ENCODE measurements at places on chromosomes 6 and 20. TPM values are rescaled to one million over a fixed set of nuclear protein-coding genes. Genes with fewer than 3 reads are reported as not detected.
A peak's percentile ranks its signal among the peaks of the same experiment; 100 is the strongest.

GRCh38 chr20:49656304-49656703 lies 57.4 kb downstream of the B4GALT5 start:
- H3K36me3 ChIP-seq: peaks cover 33% of the 10 kb centered on the region
- no peak overlapping the region for H3K27ac ChIP-seq
- H3K4me3 ChIP-seq: no peak overlapping the region
- DNase-seq: no peak
- peaks cover 16% of the 10 kb centered on the region for H3K4me1 ChIP-seq
- H3K27me3 ChIP-seq: no peaks in the 10 kb centered on the region

- H3K27ac ChIP-seq: no peak overlapping the region
- no peak overlapping the region for H3K4me3 ChIP-seq
- H3K36me3 ChIP-seq: no peaks in the 10 kb centered on the region
- H3K4me1 ChIP-seq: no peaks in the 10 kb centered on the region
- no peak for DNase-seq
These were observed 346.9 kb upstream of the JAG1 start for GRCh38 chr20:11020712-11021111.

DNA sequence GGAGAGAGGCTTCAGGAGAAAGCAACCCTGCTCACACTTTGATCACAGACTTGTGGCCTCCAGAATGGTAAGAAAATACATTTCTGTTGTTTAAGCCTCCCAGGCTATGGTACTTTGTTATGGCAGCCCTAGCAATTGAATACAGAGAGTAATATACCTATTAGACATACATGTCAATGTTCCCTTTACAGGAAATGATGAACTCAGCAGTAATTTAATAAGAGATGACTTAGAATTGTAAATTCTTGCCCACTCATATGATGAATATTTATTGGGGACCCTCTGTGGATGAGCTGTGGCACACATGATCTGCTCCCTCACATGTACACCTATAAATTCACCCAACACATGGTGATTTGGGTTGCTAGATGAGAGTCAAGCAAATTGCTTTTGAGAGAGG lies 20.4 kb upstream of the FOXA2 start:
- no peaks in the 10 kb centered on the region for H3K27me3 ChIP-seq
- no peak overlapping the region for H3K27ac ChIP-seq
- no peaks in the 10 kb centered on the region for H3K36me3 ChIP-seq
- no peak overlapping the region for H3K4me3 ChIP-seq
- H3K4me1 ChIP-seq: no peaks in the 10 kb centered on the region
- DNase-seq: no peak

- H3K27me3 ChIP-seq: peaks cover 14% of the 10 kb centered on the region
- no peaks in the 10 kb centered on the region for H3K4me1 ChIP-seq
- no peak for DNase-seq
- no peaks in the 10 kb centered on the region for H3K36me3 ChIP-seq
- H3K27ac ChIP-seq: no peak overlapping the region
- H3K4me3 ChIP-seq: no peak overlapping the region
These were observed 119.7 kb downstream of the PSMB1 start for GRCh38 chr6:170433163-170434116.

The STMN3 gene
- 20.9 TPM for total RNA-seq

DNA sequence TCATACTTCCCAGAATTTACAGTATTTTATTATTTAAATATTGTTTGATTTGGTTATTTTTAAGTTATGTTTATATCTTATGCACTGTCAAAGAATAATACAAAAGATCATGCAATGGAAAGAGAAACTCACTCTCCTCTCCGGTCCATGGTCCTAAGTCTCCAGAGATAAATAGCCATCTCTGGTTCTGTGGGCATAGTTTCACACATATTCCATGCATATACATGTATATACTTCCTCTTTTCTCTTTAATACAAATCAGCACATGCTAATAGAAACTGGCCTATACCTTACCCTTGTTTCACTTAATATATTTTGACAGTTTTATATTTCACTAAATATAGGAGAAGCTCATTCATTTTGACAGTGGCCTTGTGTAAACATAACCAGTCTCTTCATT lies 901.7 kb upstream of the CITED2 start:
- H3K27ac ChIP-seq: no peak overlapping the region
- H3K36me3 ChIP-seq: no peaks in the 10 kb centered on the region

- H3K4me3 ChIP-seq: no peak overlapping the region
- DNase-seq: no peak
- peaks cover 10% of the 10 kb centered on the region for H3K36me3 ChIP-seq
- no peak overlapping the region for H3K27ac ChIP-seq
- H3K27me3 ChIP-seq: no peaks in the 10 kb centered on the region
These were observed 12.0 kb upstream of the TRMT11 start for GRCh38 chr6:125974214-125974866.

- H3K27me3 ChIP-seq: peaks cover 22% of the 10 kb centered on the region
- H3K27ac ChIP-seq: no peak within 1 kb of the TSS
- DNase-seq: no peak
- peak within 1 kb of the TSS; percentile 39 for H3K4me3 ChIP-seq
These were observed at the start of gene LAMA5 for GRCh38 chr20:62367136-62367632. Gene LAMA5, minus strand, starts transcription at chr20:62367312. Its CDS starts 67 bp downstream, at chr20:62367245.

DNA sequence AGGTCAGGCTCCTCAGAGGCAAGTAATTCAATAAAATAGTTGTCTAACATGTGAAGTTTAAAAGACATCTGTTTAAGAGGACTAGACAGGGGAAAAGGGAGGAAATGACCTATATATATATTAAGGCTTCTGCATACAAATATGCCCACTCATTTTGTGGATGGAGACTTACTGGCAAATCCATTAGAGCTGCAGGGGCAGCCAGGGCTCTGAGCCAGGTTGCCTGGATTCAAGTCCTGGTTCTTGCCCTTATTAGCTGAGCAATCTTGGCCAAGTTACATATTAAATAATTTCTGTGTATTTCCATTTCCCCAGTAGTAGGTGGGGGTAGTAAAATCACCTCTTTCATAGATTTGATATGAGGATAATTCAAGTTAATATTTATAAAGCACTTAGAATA lies 287.0 kb upstream of the RIMS1 start:
- H3K27ac ChIP-seq: no peak overlapping the region
- no peak for DNase-seq
- no peaks in the 10 kb centered on the region for H3K36me3 ChIP-seq
- H3K27me3 ChIP-seq: no peaks in the 10 kb centered on the region
- H3K4me1 ChIP-seq: no peaks in the 10 kb centered on the region

The HECA gene
- 81.7 TPM for total RNA-seq

The MTFR2 gene
- 20.4 TPM for total RNA-seq

Data from activated CD4-positive, alpha-beta memory T cell treated with anti-CD3 and anti-CD28 coated beads, Interleukin-2, amount 10 ng/mL, durations not matched to agents 7 days and 5 days (primary cell).